ENCODE measurements at places on chromosomes 5 and 9.

GRCh38 chr5:76952795-76953536 lies at the start of gene CRHBP:
Gene CRHBP, plus strand, starts transcription at chr5:76953045. Its CDS starts 90 bp downstream, at chr5:76953135.
- DNase-seq = no peak

GRCh38 chr9:94610181-94610606 lies 16.6 kb upstream of the FBP2 start:
- DNase-seq = no peak

DNA sequence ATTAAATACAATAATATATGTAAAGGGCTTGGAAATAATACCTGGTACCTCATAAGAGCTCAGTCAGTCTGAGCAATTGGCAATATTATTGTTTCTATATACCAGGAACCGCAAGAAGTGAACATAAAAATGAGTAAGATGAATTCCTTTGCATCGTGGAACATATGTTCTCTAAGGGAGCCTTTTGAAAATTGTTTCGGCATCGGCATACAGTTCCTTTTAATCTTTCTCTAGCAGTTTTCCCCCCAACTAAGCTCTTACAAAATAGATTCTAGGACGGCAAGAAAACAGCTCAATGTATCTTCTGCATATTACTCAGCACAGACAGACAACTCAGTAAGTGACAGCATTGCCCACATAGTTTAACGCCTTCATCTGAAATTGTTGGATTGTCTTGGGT lies 426.6 kb upstream of the WWC1 start:
- DNase-seq = no peak

DNA sequence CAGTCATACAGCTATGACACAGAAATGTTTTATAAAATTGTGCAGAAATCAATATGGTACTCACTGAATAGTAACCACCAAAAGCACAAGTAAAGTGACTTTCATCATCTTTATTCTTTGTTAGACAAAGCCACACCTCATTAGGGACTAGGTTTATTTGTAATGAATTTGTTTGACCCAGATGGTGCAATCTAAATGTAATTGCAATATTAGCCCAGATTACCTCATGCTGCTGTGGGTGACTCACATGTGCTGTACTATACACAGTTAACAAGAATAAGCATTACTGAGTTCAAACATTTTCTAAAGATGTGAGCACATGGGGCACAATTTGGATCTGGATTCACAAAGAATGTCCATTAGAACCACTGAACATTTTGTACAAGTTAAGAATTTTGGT lies 759.3 kb upstream of the TYRP1 start:
- DNase-seq = no peak

GRCh38 chr5:181205761-181206649 lies 1.0 kb upstream of the TRIM7 start:
- DNase-seq = no peak

DNA sequence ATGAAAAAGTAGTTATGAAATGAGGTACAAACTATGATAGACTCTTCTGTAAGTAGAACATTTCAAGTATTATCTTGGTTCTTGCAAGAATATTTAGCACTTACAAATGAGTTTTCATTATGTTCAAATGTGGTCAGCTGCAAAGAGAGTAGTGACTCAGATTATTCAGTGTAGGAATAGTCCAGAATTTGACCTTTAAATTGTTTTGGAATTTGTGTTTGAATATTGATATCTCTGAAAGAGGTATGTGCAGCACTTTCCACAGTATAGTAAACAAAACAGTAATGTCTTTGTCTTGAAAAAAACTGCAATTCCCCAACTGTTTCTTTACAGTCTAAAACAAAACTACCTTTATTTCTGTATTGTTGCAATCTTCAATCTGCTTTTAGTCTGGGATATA lies 56.1 kb downstream of the WDR70 start:
- no peak for DNase-seq

GRCh38 chr5:53790026-53790425 lies 229.6 kb downstream of the NDUFS4 start:
- no peak for DNase-seq

- DNase-seq = no peak
Measured at GRCh38 chr5:170632266-170632984, 128.6 kb downstream of the KCNIP1 start.

DNA sequence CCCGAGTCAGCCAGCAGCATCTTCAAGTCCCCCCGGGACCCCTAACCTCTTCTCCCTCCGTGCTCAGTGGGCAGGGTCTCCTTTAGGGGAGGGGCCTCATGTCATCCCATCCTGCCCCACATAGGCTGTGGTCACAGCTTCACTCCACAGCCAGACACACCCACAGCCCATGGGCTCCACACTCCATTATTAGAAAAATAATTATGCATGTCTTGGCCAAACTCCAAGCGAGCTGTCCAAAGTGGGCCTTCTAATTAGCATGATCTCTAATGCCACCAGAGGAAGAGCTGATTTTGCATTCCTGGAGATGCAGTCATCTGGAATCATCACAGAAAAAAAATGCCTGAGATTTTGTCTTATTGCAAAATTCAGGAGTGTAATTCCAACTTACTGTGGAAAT lies 418.2 kb downstream of the IRX2 start:
- no peak for DNase-seq

DNA sequence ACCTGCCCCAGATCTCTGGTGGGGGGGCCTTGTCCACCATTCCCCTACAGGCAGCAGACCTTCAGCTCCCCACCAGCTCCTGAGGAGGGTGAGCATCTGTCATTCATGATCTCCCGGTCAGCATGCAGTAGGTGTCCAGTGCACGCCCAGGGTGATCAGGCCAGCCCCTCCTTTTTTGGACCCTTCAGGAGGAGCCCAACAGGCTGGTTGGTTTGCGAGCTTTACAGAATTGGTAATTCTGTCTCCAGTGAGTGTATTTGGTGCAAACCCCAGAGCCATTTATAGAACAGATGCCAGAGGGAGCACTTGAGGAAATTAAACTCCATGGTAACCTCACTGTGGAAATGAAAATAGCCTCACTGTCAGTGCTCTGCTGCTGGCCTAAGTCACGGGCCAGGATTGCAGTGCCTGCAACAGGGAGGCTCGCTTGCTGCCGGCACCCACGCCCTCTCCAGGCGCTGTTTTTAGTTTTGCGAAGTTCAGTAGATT lies 23.4 kb downstream of the WNK2 start:
- no peak for DNase-seq

DNA sequence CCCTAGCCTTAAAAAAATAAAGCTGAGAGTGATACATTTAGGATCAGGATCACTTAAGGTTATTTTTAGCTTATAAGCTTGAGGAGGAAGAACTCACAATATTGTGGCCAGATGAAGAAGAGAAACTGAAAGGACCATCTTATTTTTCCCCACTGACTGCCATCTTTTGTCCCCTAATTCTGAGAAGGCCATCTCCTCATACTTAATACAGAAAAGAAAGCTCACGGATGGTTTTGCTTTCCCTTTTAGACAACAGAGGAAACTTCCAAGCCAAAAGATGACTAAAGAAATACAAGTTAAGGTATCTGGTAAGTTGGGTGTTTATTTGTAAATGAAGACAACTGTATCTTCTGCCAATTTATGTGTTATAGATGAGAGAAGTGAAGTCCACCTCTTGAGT lies 36.4 kb downstream of the ERAP1 start:
- DNase-seq = no peak

- DNase-seq = no peak
Measured at GRCh38 chr5:137916923-137917322, 27.7 kb downstream of the PKD2L2 start.

DNA sequence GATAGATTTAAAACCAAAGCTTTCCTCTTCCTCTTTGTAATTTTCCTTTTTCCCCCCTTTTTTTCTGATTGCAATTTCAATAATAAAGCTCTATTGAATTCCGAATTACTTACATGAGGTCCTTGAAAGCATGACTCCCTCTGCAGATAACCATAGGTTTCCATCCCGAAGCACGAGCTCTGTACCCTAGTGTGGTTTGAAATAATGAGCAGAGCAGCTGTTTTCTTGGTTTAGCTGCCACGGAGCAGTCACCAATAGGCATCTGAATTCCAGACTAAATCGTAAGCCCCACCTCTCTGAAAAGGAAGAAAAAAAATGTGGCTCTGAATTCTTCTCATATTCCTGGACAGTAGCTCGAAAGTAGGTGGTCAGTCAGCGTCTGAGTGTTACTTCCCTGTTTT lies 18.5 kb upstream of the GNE start:
- DNase-seq = no peak

DNA sequence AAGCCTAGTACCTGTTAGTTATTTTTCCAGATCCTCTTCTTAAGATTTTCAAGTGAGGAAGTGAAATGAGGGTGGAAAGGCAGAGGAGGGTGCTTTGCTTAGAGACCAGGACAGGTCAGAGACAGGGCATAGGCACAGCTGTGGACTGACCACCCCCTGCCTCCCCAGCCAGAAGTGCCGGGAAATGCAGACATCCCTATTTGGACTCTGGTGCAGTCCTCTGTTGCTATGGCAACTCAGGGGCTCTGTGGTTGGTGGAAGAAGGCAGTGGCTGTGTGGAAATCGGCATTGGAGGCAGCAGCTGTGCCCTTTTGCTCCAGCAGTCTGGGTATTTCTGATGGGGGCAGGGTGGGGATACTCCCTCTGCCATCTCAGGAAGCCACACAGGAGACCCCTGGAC lies 43.3 kb upstream of the NDFIP1 start:
- DNase-seq = no peak

DNA sequence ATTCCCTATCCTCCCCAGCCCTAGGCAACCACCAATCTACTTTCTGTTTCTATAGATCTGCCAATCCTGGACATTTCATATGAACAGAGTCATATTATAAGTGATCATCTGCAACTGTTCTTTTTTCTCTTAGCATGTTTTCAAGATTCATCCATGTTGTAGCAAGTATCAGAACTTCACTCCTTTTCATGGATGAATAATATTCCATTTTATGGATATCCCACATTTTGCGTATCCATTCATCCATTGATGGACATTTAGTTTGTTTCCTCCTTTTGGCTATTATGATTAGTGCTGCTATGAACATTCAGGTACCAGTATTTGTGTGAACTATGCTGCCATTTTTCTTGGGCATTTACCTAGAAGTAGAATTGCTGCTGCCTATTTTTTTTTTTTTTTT lies 51.3 kb upstream of the HAND1 start:
- no peak for DNase-seq

GRCh38 chr9:17004500-17004899 lies 130.3 kb upstream of the CNTLN start:
- DNase-seq = no peak

DNA sequence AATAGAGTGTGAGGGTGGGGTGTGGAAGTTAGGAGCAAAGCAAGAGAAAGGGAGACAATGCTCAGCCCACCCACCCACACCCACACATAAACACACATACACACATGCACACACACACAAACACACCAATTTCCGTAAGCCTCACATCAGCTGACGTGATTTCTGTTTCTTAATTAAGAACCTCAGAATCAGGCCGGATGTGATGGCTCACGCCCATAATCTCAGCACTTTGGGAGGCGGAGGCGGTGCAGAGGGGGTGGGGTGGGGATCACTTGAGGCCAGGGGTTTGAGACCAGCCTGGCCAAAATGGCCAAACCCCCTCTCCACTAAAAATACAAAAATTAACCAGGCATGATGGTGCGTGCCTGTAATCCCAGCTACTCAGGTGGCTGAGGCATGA lies 26.4 kb upstream of the PIK3R1 start:
- no peak for DNase-seq

DNA sequence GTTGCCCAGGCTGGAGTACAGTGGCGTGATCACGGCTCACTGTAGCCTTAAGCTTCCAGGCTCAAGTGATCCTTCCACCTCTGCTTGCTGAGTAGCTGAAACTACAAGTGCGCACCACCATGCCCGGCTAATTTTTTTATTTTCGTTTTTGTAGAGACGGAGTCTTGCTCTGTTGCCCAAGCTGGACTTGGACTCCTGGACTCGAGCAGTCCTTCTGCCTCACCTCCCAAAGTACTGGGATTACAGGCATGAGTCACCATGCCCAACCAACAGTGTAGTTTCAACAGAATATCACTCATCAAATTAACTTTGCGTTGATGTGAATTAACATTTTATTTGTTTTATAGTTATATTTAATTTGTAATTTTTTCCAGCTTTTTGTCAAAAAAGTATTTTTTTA lies 45.3 kb downstream of the WDR70 start:
- DNase-seq = no peak

- DNase-seq = no peak
Measured at GRCh38 chr9:2506321-2506720, 115.3 kb upstream of the VLDLR start.

- DNase-seq = no peak
Measured at GRCh38 chr5:95861864-95862561, 39.5 kb upstream of the GLRX start.

DNA sequence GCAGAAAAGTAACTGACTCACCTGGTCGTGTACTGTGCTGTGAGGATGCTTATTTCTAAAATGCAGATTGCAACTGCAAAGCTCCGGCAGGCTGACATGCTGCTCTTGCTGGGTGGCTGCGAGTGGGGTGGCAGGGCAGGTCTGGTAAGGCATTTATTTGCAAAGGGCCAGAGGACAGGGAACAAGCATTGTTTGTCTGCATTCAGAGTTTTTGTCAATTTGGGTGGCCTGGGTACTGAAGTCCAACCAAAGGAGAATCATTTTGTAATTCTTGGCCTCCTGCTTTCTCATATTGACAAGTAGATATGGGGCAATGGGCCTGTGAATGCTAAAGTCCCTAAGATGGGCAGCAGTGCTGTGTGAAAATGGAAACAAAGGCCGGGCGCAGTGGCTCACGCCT lies at the start of gene C9:
Gene C9, minus strand, starts transcription at position 129 of the 400 bp plus-strand sequence. Its CDS starts 31 bp downstream, at position 98.
- DNase-seq = no peak

DNA sequence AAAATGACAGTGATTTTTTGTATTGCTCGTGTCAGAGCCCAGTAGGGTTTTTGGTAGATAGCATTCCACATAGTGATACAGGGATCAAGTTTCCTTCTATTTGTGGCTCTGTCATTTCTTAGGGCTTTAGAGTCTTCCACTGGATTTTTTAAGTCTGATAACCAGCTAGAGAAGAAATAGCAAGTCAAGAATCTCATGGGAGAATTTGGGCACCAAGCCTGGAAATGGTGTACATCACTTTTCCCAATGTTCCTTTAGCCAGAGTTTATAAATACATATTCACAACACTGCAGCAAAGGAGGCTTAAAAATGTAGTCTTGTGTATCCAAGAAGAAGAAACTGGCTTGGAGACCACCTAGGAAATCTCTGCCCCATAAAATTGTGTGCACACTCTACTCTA lies 647.1 kb upstream of the KLF4 start:
- DNase-seq = no peak

DNA sequence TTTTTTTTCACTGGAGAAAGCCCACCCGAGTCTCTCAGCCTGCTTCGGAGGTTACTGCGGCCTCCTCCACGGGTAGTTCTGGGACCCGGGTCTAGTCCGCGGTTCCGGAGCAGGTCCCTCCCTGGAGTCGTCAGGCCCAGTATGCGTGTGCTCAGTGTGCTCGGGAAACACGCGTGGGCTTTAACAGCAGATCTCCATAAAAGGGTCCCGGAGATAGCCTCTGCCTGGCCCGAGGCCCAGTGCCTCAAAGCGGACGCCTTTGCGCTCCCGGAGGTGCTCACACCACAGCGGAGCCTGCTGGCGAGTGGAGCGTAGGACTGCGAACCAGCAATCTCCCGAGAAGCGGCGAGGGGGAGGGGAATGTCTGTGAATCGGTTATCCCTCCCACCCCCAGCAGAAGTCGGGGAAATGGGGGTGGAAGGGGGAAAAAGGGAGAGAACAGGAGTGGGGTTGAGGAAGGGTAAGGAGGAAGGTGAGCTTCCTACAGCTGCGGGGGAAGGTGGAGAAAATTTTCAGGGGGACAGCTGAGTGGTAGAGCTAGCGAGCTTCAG lies 28.7 kb downstream of the CDKN2A start:
- peak; percentile 55 for DNase-seq

GRCh38 chr5:73116506-73116905 lies 3.9 kb upstream of the TMEM171 start:
- DNase-seq = no peak

GRCh38 chr5:79399046-79399445 lies 114.9 kb downstream of the HOMER1 start:
- no peak for DNase-seq

Measured in stimulated activated naive CD8-positive, alpha-beta T cell treated with anti-CD3 and anti-CD28 coated beads, Interleukin-15, amount 100 ng/mL, for 72 hours (primary cell).